Fibroblast of skin of left biceps (primary cell): ENCODE measurements at places on chromosomes 7 and 10.
A peak's percentile ranks its signal among the peaks of the same experiment; 100 is the strongest.

DNA sequence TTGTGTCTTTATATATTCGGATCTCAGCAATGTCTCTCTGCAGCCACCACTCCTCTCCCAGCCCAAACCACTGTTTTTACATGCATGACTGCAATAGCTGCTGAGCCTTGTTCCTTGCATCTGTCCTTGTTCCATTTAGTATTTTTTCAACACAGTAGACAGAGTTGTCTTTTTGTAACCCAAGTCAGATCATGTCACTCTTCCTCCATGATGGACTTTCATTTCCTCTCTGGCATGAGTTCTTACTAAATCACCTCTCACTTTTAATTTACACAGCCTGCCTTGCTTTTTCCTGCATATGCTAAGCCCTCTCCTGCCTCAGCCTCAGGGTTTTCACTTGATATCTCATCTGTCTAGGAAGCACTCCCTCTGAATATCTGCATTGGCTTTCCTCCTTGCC, 353.2 kb downstream of the HGF start:
- DNase-seq = no peak

- DNase-seq = no peak
These were observed 15.2 kb downstream of the RAB11FIP2 start for GRCh38 chr10:118031351-118032075.

- peak; percentile 62 for DNase-seq
These were observed 48.5 kb upstream of the OSBPL3 start for GRCh38 chr7:25028370-25029021.

GRCh38 chr10:45526309-45526905, 146.2 kb downstream of the ZFAND4 start:
- no peak for DNase-seq

- DNase-seq = peak; percentile 35
These were observed 98.8 kb upstream of the PFKP start for GRCh38 chr10:2968401-2969058.

DNA sequence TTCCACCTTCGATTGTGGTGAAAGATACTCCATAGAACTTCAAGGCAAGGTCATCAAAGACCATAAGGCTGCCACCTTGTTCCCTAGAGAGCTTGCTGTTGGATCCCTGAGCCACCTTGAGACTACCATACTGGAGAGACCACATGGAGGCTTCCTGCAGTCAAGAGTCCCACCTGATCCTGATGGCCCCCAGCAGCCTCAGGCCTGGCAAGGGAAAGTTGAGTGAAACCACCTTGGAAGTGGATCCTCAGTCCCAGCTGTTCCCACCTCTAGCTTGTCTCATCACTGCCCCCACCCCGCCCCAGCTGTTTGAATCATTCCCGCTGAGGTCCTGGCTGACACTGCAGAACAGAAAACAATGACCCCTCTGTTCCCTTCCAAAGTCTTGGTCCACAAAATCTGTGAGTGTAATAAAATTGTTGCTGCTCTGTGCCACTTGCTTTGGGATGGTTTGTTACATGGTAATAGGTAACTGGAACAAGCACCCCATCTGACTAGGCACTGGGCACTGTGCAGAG, 32.0 kb downstream of the PRLHR start:
- no peak for DNase-seq

- DNase-seq = no peak
These were observed 6.0 kb downstream of the LRRC17 start for GRCh38 chr7:102918845-102919244.

DNA sequence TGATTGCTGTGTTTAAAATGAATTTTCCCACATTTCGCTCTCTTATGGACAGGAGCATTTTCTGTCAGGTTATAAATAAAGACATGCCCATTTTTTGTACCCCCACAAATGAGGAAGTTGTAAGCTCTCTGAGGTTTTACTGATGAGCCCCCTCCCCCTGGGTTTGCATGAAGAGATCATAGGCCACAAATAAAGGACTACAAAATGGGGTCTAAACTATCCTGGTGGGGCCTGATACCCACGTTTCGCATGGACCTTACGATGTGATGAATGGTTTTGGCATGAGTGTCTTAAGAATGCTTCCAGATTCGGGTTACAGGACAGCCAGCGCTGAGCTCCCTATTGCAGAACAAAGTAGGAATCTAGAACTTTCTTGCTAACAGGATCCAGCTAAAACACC, 5.8 kb downstream of the IKZF1 start:
- no peak for DNase-seq

GRCh38 chr7:155279787-155280445, 17.8 kb upstream of the INSIG1 start:
- DNase-seq = no peak

- no peak for DNase-seq
These were observed 43.7 kb downstream of the UNC5B start for GRCh38 chr10:71255808-71256660.

GRCh38 chr7:134419085-134419484, 39.8 kb downstream of the AKR1B1 start:
- DNase-seq = no peak

GRCh38 chr7:43317075-43317474, 204.6 kb downstream of the HECW1 start:
- DNase-seq = no peak

- peak; percentile 40 for DNase-seq
These were observed 12.0 kb upstream of the MARVELD1 start for GRCh38 chr10:97701438-97702069.

DNA sequence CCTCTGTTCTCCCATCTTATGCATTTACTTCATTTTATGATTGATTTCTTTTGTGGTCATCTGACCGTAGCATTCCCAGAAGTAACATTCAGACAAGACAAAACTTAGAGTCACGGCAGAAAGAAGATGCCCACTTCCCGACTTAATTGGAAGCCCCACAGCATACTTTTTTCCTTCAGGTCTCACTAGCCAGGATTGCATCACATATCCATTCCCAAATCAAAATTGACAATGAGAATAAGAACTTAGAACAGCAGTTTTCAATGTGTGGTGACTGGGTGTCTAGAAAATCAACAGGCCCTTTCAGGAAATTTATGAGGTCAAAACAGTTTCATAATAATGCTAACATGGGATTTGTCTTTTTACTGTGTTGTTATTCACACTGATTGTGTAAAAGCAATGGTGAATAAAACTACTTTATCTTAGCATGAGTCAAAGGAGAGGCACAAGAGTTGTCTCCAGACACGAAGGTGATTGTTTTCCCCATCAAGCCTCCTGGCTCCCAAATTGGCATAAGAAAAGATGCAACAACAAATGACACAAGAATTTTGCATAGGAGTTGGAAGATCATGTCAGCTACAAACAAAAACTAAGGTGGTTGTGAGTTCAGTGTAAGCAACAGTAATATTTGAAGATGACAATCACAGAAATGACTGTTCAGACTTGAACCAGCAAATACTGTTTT, 493.9 kb downstream of the HTR7 start:
- no peak for DNase-seq

DNA sequence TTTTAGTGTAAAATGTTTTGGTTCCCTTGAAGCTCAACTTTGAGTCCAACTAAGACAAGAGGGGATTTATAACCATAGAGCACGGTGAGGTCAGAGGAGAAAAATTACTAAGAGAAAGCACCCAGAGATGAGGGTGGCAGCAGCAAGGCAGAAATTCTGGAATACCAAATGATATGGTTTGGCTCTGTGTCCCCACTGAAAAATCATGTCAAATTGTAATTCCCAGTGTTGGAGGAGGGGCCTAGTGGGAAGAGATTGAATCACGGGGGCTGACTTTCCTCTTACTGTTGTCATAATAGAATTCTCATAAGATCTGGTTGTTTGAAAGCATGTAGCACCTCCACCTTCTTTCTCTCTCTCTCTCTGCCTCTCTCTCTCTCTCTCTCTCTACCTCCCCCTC, 19.4 kb upstream of the AKR1C1 start:
- DNase-seq = no peak

GRCh38 chr10:46319389-46319788, 32.6 kb downstream of the ANTXRL start:
- no peak for DNase-seq

DNA sequence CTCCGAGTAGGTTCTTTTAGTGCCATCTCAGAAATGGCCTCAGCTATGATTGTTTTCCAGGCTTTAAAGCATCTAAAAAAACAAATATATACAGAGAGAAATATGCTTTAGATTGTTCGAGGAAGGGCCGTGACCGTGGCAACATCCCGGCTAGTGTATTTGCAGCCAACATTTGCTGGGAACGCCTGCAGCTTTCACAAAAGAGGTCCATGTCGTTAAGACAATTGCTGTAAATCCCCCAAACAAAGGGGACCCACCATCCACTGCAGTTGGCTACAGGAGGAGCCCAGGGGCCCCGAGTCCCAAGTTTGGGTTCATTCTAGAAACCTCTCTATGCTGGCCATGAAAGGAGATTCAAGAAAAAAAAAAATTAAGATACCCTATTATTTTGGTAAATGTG, 152.8 kb upstream of the TCF7L2 start:
- no peak for DNase-seq

DNA sequence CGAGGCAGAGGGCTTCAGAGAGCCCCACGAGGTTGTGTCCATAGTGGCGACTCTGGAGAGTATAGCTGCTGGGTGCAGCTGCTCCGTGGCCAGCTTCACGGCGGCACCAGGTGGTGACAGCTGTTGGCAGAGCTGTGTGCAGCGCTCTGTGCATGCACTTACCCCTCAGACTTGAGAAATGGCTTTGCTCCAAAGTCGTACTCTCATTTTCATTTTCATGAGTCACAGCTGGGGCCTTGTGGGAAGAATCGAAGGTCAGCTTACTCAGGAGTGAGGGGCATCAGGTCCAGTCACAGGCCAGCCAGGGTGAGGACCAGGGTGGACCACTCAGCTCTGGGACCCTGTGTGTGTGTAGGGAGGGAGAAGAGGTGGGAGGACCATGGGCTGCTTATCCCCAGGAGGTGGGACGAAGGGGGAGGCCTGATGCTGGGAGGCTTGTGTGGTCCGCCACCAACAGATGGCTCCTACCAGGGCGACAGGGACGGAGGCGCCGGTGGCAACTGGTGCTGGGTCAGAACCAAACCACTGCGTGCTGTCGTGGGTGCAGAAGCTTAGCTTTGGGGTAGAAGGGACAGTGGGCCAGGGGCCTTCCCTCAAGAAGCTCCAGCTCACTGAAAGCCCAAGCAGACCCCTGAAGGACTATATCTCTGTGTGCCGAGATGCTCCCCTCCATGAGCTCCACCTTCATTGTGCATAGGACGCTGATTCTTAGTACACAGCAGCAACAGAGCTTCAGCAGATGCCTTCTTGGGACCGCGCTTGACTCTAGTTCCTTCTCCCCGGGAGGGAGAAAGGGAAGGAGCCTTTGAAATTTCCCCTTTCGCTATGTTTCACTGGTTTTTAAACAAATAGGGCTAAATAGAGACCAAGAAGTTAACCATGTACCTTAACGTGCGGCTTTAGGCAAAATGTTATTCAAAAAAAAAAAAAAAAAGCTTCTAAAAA, 225.0 kb downstream of the CELF2 start:
- DNase-seq = no peak

GRCh38 chr10:102683736-102684135, 30.5 kb downstream of the ARL3 start:
- DNase-seq = no peak

DNA sequence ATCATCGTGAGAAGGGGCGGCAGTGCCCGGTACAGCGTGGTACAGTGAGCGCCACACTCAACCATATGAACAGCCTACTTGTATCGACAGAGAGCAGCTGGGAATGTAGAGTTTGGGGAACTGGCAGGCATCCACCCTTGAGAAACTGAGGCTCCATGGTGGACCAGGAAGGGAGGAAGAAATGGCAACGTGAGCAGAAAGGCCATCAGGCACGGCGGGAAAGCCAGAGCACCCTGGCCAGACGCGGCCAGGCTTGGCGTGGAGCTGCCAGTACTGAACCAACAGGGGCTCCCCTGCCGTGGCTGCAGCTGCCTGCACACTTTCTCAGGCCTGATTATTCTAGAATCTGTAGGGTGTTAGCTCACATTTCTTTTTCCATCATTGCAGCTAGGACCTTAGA, 442.3 kb downstream of the PTPRN2 start:
- DNase-seq = no peak

DNA sequence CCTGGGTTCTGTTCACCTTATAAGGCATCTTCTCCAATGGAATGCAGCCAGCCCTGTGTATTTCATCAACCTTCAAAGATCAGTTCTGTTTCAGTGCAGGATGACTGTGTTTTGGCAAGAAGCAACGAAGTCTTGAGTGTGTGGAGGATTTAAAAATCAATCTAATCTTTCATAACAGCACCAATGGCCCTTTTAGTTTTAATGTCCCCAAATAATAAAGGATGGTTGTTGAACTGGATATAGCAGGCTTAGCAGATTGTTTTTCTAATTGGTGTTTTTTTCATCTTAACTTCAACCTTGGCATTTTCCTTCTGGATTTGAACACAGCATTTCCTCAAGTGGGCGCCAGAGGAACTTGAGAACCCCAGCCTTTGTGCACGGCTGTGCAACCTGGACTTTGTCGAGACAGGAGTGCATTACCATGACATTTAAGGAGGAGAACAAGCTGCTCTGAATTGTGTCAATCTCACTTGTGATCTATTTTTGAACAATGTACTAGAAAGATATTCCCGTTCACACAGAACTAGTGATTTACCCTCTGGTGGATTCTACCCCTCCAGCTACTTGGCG, 313.3 kb upstream of the AKR1E2 start:
- DNase-seq = peak; percentile 82

GRCh38 chr7:134766779-134767519, 12.5 kb upstream of the CALD1 start:
- no peak for DNase-seq

GRCh38 chr7:112112822-112113255, 93.4 kb downstream of the DOCK4 start:
- no peak for DNase-seq

- no peak for DNase-seq
These were observed 24.8 kb downstream of the STYXL1 start for GRCh38 chr7:76023002-76023401.

- no peak for DNase-seq
These were observed 64.8 kb downstream of the TNS3 start for GRCh38 chr7:47516985-47517600.

- no peak for DNase-seq
These were observed 55.8 kb downstream of the CLRN3 start for GRCh38 chr10:127836966-127837365.

- no peak for DNase-seq
These were observed 37.3 kb downstream of the DNAH11 start for GRCh38 chr7:21580073-21580521.

DNA sequence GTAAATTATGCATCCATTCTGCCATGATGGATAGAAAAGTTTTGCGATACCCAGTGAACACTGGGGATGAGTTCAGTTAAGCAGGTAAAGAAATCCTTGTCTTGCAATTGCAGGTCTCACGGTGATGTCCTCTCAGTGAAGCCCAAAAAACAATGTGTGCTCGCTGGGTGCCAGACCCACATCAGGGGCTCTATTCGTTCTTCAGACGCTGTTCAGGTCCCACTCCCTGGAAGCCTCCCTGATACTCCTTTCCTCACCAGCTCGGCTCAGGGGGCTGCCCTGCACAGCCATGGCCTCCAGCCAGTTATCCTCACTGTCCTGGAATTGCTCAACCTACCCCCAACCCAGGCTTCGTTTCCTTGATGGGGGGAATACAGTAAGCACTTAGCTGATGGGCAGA, 323.5 kb downstream of the ADARB2 start:
- no peak for DNase-seq

- no peak for DNase-seq
These were observed 6.0 kb downstream of the RFC2 start for GRCh38 chr7:74248156-74248555.
